ENCODE measurements at places on chromosomes 6 and 20. TPM values are rescaled to one million over a fixed set of nuclear protein-coding genes. Genes with fewer than 3 reads are reported as not detected.
A peak's percentile ranks its signal among the peaks of the same experiment; 100 is the strongest.

GRCh38 chr6:128284128-128284527, 236.3 kb downstream of the PTPRK start:
- DNase-seq, result no peak

GRCh38 chr6:22236626-22237414, 60.0 kb downstream of the PRL start:
- no peak for DNase-seq

DNA sequence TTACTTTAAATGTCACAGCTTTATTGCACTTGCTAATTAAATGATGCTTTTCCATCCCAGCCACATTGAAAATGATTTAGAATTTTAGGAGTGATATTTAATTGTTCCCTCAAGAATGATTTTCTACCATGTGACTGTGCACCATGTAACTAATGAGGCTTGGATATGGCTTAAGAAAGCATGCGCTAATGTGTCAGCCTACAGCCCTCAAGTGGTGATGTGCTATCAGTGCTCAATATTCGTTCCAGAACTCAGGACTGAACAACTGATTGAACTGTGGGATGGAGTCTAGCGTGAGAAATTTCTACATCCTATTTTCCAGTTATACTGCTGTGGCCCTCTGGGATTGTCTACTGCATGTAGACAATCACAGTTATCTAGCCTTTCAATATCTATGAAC, 71.5 kb downstream of the PKIB start:
- no peak for DNase-seq

Gene MCHR2
- not detected for total RNA-seq

DNA sequence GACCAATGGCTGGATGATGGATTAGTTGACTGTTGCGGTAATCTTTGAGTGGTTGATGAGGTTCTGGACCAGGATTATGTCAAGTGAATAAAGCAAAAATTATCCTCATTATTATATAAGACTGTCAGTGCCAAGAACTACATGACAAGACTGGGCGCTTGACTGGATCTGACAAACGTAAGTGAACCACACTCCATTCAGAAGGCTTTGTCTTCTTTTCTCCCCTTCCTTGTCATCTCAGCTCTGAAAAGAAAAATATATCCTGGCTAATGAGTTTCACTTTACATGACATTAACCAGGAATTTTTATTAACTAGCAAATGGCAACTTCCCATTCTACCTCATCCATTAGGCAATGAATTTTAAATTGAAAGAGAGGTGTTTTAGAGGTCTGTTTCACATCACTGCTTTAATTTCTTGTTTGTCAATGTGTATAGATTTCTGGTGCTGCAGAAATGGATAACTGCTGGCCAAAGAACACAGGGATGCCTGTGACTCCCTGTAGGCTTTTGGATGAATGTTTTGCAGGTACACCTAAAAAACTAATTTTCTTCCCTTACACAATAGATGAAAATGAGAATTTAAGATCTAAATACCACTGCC, 150.1 kb downstream of the ELOVL4 start:
- DNase-seq, result no peak

Gene SLC16A10
- total RNA-seq, result 2.5 TPM

DNA sequence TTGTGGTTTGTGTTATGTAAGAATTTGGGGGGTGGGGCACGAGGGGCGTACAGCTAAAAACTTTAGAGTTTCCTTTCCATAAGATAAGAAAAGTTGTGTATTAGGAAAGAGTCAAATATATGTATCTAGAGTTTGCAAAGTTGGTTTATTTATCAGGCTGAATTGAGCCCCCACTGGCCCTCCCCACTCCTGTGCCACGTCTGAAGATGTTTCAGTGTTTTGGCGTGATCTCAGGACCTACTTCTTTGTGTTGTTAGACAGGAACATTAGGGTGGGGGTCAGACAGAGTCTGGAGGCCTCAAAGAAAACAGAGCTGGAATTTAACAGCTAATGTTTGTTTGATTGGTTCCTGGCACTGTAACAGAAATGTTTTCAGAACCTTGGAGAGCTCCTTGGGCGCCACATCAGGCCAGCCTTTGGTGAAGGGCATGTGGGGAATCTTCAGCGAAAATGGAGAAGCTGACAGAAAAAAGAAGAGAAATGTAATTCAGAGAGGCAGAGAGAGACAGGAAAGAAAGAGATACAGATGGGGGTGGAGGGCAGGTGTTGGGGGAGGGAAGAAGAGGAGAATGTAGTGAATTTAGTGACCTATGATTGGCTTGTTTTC, 674 bp downstream of the NRSN1 start:
- DNase-seq, result peak; percentile 57

- no peak for DNase-seq
Observed at GRCh38 chr20:49669601-49670189, 44.0 kb downstream of the B4GALT5 start.

GRCh38 chr6:63269470-63269869, 50.3 kb downstream of the LGSN start:
- no peak for DNase-seq

Gene KHDC1L
- total RNA-seq, result not detected

GRCh38 chr6:4128072-4128471, 7.3 kb downstream of the ECI2 start:
- no peak for DNase-seq

DNA sequence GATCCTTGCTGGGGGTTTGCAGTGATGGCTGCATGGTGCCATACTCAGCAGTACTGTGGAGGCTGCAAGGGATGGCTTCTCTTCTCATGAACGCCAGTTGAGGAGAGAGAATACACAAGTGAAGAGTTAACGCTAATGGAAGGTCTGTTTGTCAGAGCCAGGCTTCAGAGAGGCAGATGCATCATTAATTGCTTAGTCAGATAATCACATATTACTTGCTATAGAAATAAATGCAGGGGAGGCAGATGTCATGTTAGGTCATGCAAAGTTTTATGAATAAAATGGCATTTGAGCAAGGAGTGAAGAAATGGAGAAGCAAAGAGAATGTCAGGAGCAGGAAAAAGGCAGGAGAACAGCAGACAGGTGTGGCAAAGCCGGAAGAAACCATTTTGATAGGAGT, 51.2 kb downstream of the CDS2 start:
- no peak for DNase-seq

- DNase-seq, result no peak
Observed at GRCh38 chr20:15658295-15658694, 915.0 kb downstream of the KIF16B start.

Gene ZNF322
- 15.7 TPM for total RNA-seq

Gene F13A1
- total RNA-seq, result 0.02 TPM

GRCh38 chr6:53734473-53735299, 60.1 kb upstream of the LRRC1 start:
- DNase-seq, result peak; percentile 55

Gene PERP
- 90.5 TPM for total RNA-seq

DNA sequence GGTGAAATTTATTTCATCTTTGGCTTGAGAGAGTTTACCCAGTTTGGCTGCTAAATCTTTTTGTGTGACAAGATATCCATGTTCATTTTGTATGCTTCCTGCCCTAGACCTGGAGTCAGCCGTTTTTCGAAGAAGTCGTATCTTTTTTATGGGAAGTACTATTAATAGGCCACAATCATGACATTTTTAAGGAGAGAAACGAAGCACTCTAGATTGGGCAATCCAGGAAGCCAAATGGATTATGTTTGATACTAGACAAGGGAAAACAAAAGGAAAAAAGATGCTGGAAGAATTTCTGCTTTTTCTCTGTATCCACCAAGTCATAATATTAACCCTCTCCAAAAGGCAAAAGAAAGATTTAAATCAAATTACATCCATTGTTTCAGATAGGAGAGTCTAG, 214.6 kb downstream of the HDGFL1 start:
- no peak for DNase-seq

Gene CCR6
- not detected for total RNA-seq

DNA sequence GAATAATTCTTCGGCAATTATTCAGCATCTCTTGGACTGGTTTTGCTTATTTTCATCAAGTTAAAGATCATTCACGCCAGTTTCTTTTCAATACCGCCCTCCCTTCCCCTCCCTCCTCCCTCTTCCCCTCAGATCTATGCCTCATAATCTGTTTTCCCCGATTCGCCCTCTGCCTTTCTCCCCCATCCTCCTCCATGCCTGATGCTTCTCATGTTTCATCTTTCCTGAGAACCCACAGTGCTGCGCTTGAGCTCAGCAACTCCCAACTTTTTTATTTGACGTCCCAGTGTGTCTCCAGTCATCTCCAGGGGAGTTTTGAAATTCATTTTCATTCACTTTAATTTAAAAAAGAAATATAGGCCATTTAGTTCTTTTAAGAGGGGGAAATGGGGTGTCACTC, 142.7 kb downstream of the PTPRT start:
- no peak for DNase-seq

DNA sequence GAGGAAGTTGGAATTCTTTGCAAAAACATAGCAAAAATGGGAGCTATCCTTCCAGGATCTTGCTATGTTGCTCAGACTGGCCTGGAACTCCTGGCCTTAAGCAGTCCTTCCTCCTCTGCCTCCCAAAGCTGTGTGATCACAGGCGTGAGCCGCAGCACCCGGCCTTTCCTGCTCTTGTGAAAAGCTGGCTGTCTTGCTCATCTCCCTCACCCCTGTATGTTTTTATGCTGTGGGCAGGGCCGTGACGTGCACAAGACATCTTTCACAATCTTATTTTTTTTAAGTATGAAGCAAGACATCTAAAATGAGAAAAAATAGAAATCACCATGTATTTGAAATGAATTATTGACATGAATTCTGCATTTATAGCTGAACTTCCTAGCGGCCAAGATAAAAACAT, 110.4 kb downstream of the SAMD5 start:
- DNase-seq, result no peak

DNA sequence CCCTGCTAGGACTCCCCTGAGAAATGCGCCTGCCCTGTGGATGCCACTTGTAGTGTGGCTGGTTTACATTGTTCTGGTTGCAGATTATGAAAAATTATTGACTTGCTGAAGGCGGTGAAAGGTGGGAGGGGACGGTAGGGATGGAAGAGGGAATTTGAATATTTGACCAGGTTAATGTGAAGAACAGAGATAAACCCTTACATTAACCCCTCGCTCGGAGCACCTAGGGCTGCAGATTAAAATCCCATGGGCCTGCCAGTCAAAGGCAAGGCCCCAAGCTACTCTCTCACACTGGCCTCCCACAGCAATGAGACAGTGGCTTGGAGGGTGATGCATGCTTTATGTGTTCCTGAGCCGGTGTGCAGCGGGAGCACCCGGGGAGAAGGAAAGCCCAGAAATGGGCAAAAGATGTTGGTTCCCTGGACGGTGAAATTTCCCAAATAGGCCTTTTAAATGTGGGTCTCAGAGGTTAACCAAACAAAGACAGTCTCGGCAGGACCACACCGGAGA, 2.5 kb downstream of the FOXF2 start:
- DNase-seq, result no peak

- no peak for DNase-seq
Observed at GRCh38 chr6:111871725-111872400, 1.4 kb downstream of the FYN start.

- no peak for DNase-seq
Observed at GRCh38 chr20:43832096-43832816, 82.4 kb upstream of the TOX2 start.

- DNase-seq, result peak; percentile 26
Observed at GRCh38 chr6:25652007-25652515, at the start of gene SCGN. TSS of gene SCGN (plus strand) at chr6:25652215. CDS start at chr6:25652404, 189 bp downstream.

DNA sequence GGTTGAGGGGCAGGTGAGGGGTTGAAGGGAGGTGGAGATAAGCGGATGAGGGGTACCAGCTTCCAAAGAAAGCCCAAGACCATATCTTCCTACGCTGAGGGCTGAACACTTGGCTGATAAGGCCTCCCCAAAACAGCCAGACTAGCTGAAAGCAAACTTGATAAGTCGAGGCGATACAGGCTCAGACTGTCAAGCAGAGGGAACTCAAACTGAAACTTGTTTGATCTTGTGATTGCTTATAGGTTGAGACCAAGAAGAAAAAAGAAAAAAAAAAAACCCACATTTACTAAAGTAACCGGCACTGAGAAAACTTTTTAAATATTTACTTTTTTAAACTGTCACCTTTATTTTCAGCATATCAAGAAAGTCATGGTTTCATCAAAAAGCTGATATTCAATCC, 73.6 kb downstream of the TRERF1 start:
- no peak for DNase-seq

Gene PRND
- total RNA-seq, result not detected

- no peak for DNase-seq
Observed at GRCh38 chr6:95266537-95267258, 310.6 kb upstream of the MANEA start.

DNA sequence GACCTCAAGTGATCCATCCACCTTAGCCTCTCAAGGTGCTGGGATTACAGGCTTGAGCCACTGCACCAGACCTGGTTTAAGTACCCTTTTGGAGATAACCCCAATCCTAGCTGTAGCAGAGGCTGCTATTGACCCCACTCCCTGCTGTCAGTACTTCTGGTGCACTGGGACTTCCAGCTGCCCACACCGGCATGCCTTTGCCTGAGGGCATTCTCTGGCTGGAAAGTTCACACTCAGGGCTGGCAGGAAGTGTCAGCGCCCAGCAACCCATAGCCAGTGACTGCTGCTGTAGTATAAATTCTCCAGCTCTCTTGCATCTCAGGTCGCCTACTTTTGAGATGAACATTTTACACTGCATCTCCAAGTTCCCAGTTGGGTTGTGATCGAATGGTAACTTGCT, 75.3 kb downstream of the UTRN start:
- DNase-seq, result no peak

Gene TRIM31
- total RNA-seq, result not detected

DNA sequence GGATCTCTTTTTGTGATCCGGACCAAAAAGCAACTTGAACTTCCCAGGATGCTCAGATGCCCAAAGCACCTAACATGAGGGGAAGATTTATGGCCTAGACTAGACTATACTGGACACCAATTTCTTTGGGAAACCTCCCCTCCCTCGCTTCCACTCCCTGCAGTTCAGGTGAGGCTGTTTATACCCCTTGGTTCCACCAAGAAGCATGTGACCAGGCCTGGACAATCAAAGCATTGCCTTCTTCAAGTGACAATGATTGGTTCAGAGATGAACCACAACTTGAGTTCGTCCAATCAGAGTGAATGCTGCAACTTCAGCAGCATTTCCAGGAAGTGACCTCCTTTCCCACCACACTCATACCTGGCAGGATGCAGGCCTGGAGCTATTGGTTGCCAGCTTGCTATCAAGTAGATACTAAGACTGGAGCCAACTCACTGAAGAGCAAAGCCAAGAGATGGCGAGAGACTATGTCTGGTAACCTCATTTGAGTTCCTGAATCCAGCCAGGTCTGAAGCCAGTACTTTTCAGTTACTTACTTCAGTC, 45.6 kb upstream of the SLC9A8 start:
- DNase-seq, result no peak

DNA sequence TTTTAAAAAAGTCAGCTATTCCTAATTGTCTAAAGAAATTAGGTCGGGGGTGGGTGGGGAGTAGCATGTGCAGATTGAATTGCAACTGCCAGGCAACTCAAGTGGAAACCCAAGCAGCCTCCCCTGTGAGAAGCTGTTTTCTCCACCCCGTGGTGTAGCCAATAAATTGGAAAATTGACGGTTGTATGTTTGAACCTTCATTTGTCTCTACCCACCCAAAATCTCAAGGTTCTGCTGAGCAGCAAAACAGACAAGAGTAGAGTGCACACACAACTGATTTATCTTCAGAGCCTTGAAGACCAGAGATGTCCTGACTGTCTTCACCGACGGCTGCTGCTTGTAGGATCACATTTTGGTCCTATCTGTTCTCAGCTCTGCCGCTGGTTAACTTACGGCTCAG, 88.5 kb downstream of the DTD1 start:
- no peak for DNase-seq

- DNase-seq, result no peak
Observed at GRCh38 chr6:124119596-124119995, 315.9 kb downstream of the NKAIN2 start.

Data from NCI-H460 (cell line).